ENCODE measurements at places on chromosomes 4 and X. TPM values are rescaled to one million over a fixed set of nuclear protein-coding genes. Genes with fewer than 3 reads are reported as not detected.

DNA sequence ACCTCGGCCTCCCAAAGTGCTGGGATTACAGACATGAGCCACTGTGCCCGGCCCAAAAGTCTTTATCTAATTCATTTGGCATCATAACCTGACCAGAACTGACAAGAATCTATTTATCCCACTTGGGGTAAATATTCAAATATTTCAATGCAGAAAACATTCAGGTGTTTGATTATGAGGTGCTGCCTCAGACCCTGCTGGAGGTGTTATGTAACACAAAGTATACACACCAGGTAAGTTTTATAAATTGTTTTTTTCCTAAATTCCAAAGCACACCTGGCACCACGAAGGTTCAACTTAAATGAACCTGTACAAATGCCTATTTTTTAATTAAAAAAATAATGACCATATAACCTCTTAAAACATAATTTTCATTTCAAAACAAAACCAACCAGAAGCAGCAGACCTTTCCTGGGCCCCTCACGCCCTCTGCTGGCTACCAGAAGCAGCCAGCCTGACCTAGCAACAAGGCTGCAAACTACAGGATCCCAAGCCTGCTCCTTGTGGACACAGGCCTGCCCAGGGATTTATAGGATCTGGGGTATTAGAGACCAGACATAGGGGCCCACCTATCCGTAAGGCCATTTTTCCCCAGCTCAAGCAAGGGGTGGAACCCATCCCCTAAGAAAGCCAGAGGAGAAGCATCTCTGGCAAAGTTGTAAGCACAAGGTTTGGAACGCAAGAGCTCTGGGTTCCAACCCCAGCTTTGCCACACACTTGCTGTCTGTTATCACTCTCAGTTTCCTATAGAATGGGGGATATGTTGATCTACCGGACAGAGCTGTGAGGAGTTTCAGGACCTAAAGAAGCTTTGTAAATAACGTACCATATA is 11.7 kb downstream of the OTUD5 start:
- DNase-seq = peak; percentile 8

DNA sequence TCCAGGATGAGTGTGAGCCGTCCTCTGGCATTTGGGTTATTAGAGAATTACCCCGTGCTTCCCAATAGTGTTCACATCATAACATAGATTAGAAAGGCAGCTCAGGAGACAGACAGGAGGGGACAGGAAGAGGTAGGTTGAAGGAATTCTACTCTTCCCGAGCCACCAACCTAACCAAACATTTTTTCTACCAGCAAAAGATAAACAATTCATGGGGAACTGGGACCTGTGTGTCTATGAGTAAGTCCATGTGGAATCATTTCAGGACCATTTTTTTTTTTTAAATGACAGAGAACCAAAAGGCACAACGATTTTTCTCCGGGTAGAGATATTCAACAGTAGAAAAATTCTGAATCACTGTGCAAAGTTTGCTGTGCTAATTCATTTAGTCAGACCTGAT is 174.2 kb upstream of the ETNPPL start:
- no peak for DNase-seq

- no peak for DNase-seq
Measured at GRCh38 chrX:39814391-39814790, 283.4 kb downstream of the BCOR start.

Gene AVPR2
- total RNA-seq = not detected

Gene TEX13D
- not detected for total RNA-seq

Measured in bronchial epithelial cell (primary cell).